ENCODE measurements at places on chromosomes 4 and X.

- DNase-seq = no peak
These were observed 28.8 kb downstream of the SH3TC1 start for GRCh38 chr4:8227771-8228318.

DNA sequence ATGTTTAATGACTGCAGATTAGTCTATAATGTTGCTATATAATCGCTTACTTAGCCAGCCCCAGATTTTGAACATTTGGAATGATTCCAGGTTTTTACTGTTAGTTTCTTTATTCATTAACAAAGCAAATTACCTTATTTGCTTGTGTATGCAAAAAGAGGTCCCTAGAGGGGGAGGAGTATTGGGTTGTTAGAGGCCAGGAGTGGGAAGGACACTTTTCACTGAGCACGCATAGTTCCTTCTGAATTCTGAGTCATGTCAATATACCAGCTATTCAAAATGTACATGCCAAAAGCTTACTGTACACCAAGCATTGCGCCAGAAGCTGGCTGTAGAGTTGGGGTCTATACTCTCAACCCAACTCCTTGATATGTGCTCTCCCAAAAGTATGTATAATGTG is 5.1 kb upstream of the DGAT2L6 start:
- DNase-seq = no peak

DNA sequence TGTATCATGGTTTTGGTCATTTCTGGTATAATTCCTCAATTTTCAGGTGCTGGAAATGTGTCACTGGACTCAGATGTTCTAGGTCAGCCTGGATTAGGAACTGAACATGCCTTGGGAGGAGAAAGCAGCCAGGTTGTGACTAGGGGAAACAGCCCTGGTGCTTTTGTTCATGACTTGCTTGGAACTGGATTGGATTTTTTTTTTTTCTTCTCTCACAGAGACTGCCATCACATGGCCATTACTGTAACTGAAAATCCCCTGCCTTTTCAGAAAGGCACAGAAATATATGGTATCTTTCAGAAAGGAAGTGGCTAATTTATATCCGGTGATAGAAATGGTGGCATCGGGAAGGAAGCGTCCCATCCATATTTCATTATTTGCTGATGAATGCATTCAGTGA is 34.6 kb downstream of the SEPTIN11 start:
- no peak for DNase-seq

- no peak for DNase-seq
These were observed 116.0 kb downstream of the CPEB2 start for GRCh38 chr4:15118292-15118691.

DNA sequence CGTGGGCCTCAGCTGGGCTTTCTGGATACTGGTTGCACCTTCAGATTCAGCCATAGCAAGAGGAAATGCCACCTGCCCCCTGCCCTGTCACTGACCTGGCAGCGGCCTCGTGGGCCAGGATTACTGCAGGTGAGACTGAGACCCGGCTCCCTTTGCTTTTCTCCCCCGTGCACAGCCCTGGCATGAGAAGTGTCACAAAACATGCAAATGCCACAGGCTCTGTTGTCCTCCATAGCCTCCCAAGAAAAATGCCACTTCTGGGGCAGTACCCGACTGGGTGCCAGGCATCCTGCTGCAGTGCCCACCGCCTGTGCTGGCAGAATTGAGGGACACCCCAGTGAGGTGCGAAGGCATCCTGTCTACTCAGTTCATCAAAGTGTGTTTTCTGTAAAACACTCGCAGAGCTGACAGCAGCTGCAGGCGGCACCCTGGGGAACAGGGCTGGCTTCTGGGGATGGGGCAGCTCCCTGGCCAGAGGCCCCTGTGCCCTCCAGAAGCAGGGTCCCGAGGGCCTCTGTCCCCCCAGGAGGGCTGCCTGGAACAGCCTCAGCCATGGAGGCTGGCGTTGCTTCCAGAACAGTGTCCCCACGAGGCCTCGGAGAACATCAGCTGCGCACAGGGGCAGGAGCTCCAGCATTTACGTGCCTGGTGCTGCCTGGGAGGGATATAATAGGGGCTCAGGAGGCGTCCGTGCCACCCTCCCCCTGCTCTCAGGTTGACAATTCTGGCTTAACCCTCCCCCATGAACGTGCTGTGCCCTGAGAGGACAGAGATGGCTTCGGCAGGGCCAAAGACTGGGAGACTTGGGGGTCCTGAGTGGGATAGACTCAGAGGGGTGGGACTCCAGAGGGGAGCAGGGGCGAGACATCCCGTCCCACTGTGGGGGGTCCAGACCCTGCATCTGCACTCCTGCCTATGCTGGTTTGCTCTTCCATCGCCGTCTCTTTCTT is 99.5 kb upstream of the NKX1-1 start:
- peak; percentile 35 for DNase-seq

- DNase-seq = no peak
These were observed 46.6 kb downstream of the SHROOM2 start for GRCh38 chrX:9832811-9833210.

- no peak for DNase-seq
These were observed 227.0 kb upstream of the RASGEF1B start for GRCh38 chr4:81698538-81699296.

DNA sequence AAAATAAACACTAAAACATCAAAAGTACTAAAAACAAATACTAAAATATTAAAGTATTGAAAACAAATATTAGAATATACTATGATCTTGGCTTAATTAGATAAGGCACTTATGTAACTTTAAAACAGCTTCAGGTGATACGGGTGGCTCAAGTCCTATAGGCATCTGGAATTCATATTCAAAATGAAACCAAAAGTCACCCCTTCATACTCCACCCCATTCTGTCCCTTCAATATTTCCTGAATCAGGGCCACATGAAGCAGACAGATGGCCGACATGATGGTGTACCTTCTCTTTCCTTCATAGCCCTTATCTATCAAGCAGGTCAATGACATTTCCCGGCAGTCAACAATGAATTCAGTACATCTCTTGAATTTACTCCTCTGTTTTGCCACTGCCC is 71.9 kb upstream of the MAGEB10 start:
- no peak for DNase-seq

- no peak for DNase-seq
These were observed 132.8 kb downstream of the BMPR1B start for GRCh38 chr4:94890579-94890978.

GRCh38 chrX:51878056-51878455 is 15.4 kb upstream of the MAGED1 start:
- no peak for DNase-seq

DNA sequence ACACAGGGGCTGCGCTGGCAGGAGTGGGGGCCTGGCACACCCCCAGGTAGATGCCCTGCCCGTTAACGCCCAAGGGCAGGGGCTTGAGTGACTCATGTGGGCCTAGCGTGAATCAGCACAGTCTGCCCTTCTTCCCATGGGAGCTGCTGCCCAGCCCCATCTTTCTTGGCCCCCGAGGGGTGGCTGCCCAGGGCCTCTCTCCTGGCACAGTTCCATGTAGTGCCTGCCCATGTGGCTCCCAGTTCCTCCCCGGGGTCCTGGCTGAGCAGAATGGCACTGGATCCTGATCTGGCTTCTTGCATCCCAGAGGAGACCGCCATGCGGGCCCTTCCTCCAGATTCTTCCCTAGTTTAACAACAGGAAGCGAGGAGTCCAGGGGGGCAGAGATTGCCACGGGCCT is 2.1 kb upstream of the AVPR2 start:
- DNase-seq = no peak

- no peak for DNase-seq
These were observed 162.2 kb upstream of the FTHL17 start for GRCh38 chrX:31233941-31234496.

GRCh38 chrX:125205918-125206665 is 113.6 kb upstream of the TEX13C start:
- DNase-seq = no peak

- no peak for DNase-seq
These were observed 350.8 kb upstream of the KLF3 start for GRCh38 chr4:38313175-38313574.

- DNase-seq = no peak
These were observed 52.5 kb upstream of the PROM1 start for GRCh38 chr4:16136311-16136710.

DNA sequence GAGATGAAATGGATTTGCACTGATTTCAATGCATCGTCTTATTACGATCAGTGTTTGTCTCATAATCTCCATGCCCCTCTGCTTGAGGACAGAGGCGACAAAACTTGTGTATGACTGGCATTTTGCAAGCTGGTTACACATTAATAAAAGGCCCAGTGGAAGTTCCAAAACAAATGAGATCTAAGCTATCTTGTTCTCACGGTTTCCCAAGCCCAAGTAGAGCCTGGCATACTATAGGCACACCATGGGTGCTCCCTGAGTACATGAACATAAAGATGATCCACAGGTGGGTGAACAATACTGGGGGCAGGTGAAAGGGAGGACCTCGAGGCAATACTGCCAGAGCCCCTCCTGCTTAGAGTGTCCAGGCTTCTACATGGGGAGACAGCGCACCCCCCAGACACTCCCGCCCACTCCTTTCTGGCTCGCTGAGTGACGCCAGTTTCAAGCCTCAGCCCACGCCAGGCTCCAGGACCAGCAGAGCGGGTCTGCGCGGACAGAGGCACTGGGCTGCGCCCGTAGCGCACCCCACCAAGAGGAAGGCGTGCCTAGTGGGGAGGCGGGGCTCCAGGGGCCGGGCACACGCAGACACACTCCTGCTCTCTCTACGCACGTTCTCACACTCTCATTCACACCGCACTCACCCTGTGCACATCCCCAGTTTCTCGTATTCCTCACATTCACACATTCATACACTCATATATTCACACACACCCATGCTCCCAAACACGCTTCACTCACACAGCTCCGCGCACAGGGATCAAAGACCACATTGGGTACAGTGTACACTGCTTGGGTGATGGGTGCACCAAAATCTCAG is 8.9 kb upstream of the GSX2 start:
- DNase-seq = peak; percentile 57

DNA sequence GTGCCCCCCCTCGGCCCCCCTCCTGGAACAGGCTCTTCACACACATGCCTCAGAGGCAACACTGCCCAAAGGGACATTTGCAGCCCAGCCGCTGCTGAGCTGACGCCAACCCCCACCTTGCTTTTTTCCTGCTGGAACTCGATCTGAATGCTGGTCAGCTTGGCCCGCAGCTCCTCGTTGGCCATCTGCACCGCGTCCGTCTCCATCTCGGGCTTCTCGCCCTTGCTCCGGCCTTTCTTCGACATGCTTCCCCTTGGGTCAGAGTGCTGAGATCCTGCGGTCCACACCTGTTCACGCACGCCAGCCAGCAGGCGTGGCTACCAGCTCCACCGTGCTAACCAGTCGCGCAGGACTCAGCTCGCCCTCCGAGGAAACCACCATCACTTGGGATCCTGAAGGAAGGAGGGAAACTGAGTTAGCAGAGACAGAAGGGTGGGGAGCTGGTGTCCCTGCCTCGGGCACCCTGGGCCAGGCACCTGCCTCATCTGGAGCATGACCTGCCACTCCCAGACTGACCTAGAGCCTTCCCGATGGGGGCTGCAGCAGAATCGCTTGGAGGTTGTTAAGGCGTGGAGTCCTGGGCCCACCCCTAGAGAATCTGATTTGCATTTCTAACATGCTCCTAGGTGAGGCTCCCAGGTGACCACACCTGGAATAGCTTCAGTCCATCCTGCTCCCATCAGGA is 87.6 kb downstream of the JAKMIP1 start:
- DNase-seq = no peak

GRCh38 chr4:173367946-173368345 is 2.8 kb upstream of the SAP30 start:
- no peak for DNase-seq

DNA sequence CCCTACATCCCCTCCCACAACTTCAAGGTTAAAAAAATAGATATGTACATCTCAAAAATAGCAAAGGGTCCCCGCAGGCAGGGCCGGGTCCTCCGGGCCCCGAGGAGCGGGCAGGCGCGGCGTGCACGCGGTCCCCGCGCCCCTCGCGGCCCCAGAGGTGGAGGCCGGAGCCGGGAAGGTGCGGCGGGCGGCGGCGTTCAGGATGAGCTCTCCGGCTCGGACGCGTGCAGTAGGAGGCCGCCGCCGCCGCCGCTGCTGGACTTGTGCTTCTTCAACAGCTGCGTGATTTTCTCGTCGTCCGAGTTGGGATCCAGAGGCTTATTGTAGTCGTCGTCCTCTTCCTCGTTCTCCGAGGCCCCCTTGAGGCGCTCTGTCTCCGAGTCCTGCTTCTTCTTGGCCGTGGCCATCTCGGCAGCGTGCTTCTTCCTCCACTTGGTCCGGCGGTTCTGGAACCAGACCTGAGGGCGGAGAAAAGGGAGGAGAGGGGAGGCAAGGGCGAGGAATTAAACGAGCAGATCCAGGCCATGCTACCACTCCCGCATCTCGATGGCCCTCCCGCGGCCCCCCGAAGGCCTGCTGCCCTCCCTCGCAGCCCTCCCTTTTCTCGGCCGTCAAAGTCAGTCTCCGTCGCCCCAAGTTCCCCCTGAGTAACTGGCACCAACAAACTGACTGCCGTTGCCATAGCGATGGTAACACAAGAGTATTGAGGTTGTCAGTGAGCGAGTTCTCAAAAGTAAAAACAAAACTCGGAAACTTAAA is 5.8 kb downstream of the NKX6-1 start:
- no peak for DNase-seq

GRCh38 chrX:9369802-9370291 is 95.0 kb upstream of the TBL1X start:
- no peak for DNase-seq

GRCh38 chr4:36997727-36998126 is 246.8 kb upstream of the NWD2 start:
- no peak for DNase-seq

DNA sequence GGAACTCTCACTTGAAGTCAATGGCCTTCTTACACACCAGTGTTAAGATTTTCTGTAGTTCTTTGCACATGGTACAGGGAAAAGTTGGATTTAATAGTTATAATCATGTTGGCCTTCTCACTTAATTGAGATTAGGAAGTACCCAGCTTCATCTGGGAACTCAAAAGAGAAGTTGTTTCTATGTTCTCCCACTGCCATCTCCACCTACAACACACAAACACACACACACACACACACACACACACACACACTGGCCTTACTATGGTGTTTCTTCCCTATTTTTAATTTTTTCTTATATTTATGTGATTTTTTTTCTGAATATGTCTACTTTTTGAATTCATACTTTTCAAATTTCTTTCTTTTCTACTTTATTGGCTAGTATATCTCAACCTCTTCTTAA is 10.0 kb upstream of the CHIC2 start:
- no peak for DNase-seq

- no peak for DNase-seq
These were observed 25.2 kb downstream of the BMX start for GRCh38 chrX:15525664-15526416.

DNA sequence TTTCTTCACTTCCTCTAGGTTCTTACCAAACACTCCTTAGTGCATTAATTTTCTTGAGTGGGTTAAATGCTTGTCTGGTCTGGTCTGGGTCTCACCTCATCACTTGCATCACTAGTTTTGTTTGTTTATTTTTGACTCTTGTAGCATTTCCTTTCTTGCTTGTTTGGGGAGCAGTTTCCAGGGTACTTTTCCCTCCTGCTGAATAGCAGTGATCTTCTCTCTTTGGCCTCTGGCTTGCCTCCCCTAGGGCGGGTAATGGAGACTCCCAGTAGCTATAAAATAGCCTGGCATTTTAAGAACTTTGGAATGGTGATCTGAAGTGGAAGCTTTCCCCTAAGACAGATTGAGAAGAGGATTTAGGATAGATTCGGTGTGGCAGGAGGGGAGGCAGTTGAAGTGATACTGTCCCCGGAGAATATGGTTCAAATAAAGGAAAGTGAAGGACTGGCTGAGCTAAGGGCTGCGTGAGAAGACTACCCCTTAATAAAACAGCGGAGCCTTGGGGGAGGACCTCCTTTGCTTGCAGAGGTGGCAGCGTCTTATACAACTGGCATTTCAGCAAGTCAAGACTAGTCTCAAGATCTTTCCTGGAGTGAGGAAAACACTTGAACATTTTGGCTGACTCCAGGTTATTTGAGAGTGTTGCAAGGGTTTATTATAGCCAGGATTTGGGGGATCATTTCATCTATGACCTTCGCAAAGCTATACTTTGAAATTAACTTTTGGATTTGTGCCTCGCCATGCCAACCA is 190.6 kb downstream of the FRAS1 start:
- DNase-seq = no peak

All from lower lobe of right lung (tissue), 2 donors.